Stimulated activated effector memory CD8-positive, alpha-beta T cell treated with anti-CD3 and anti-CD28 coated beads, Interleukin-12 subunit alpha, Interleukin-12 subunit beta, amount 100 ng/mL, for 72 hours (primary cell): ENCODE measurements at places on chromosomes 13 and 19.

DNA sequence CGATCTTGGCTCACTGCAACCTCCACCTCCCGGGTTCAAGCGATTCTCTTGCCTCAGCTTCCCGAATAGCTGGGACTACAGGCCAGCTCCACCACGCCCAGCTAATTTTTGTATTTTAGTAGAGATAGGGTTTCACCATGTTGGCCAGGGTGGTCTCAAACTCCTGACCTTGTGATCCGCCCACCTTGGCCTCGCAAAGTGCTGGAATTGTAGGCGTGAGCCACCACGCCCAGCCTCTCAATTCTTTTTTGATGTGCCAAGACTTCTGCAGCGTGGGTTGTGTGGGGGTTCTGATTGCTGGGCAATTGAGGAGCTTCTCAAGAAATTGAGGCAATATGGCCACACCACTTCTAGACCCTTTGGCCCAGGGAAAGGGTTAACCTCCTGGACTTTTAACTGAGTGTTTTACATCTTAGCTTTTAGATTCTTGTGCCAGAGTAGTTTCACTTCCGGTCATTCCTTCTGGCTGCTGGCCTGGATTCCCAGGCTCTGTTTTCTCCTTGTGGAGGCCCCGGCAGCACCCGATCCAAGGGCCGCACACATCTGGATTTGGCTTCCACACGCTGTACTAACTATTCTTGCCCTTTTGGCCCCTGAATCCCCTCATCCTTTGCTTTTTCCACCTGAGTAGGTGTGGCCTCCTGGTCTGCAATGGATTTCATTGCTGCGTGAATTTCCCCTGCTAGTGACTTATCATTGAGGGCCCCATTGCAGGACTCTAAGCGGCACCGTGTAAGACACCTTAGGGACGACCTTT lies 14.7 kb downstream of the SMARCA4 start:
- DNase-seq, result no peak

DNA sequence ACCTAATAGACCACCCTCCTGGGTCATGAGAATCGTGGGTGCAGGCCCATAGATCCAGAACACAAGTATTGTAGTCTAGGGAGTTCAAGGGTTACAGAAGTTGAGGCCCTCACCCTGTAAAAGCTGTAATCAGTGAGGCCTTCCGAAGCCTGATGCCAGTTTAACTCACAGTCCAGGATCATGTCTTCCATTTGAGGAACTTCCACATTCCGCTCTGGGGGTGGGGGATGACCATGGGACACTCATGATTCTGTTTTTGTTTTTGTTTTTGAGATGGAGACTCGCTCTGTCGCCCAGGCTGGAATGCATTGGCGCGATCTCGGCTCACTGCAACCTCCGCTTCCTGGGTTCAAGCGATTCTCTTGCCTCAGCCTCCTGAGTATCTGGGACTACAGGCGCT lies 1.7 kb upstream of the RASIP1 start:
- DNase-seq, result no peak

GRCh38 chr13:85170372-85170771 lies 628.8 kb downstream of the SLITRK6 start:
- DNase-seq, result no peak

DNA sequence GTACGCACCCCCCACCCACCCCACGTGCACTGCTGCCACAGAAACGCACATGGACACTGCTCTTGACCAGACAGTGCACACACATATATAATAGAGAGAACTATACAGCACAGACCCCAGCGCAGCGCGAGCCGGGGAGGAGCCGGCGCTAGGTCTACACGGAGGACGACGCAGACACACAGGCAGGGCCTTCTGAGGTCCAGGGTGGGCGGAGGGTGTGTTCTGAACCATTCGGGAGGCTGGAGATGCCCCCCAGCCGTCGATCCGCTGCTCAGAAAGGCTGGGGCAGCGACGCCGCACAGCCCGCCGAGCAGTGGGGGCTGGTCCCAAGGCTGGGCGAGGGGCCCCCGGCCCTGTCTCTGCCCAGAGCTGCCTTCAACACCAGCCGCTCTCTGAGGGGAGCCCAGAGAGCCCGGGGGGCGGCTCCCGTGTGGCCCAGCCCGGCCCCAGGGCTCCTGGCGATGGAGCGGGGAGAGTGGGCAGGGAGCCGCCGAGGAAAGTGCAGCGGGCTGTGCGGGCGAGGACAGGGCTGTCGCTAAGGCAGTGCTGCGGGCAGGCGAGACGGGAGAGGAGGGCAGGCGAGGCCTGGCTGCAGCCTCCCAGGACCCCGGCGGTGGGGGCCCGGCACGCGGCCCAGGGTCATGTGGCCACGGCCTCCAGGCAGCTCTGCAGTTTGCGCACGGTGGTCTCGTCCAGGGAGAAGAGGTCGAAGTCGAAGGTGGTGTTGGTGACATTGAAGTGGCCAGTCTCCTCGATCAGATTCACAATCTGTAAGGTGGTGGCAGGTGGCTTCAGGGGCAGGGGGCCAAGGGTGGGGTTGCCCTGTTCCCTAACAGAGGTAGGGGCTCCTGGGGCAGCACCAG lies 67.1 kb downstream of the MLLT1 start:
- no peak for DNase-seq

GRCh38 chr19:5472286-5472685 lies 17.1 kb downstream of the ZNRF4 start:
- no peak for DNase-seq

DNA sequence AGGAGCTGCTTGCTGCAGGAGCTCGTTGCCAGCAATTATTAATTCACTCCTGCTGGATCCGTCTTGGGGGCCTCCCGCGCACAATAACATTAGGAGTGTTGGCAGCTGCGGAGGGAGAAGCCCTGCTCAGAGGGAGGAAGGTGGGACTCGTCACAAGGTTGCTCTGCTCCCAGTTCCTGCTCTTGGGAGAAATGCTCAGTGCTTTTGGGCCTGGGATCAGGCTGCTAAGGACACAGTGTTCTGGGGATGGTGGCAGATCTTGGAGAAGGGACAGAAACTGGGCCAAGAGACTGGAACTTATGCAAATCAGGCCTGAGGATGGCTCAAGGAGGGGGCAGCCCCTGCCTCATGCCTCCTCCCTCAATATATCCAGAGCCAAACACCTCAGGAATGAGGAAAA lies 78.9 kb upstream of the OLFM4 start:
- no peak for DNase-seq

- DNase-seq, result no peak
These were observed 945.5 kb upstream of the SLC10A2 start for GRCh38 chr13:104011505-104012241.

GRCh38 chr19:44894052-44894400 lies 3.0 kb downstream of the TOMM40 start:
- no peak for DNase-seq

DNA sequence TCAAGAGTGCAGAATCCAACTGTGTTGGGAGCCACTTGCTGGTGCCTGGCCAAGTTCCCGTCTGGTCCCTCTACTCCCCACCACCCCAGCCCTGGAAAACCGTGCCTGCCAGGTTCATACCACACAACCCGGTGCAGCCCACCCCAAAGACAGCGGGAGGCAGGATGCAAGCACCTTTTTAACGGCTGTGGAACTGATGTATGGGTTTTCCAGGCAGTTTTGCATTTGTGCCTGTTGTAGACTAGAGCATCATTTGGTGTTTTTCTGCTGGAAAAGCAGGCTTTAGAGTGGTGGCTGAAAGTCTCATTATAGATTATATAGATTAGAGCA lies 13.5 kb downstream of the TFDP1 start:
- no peak for DNase-seq

GRCh38 chr13:56015919-56016318 lies 1124.8 kb upstream of the PRR20A start:
- DNase-seq, result no peak

DNA sequence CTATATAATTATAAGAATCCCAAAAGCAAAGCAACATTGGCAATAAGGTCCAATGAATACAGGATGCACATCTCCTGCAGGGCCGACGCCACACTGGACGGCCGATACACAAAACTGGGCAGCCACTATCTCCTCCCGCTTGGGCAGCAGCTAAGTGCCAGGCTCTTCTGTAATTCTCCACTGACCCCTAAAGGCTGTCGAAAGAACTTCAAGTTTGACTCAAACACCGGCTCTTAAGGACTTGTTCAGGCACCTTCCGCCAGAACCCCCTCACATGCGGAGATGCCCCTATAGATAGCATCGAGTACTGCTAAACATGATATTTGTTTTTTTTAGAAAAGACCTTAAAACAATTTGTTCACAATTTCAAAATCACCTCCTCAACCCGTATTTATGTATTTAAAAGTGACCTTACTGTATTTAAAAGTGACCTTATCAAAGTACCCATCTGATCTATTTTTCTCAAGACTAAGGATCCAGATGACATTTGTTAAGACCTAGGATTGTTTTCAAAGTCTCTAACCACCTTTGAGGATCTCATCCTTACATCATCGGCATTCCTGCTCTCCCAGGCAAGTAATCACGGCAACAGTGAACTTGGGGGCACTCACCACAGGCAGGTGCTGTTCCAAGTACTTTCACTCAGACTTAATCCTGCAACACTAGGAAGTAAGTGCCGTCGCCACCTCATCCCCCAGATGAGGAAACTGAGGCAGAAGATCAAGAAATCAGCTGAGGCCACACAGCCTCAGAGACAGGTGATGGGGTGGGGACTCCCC lies 77.8 kb downstream of the TUBGCP3 start:
- no peak for DNase-seq

DNA sequence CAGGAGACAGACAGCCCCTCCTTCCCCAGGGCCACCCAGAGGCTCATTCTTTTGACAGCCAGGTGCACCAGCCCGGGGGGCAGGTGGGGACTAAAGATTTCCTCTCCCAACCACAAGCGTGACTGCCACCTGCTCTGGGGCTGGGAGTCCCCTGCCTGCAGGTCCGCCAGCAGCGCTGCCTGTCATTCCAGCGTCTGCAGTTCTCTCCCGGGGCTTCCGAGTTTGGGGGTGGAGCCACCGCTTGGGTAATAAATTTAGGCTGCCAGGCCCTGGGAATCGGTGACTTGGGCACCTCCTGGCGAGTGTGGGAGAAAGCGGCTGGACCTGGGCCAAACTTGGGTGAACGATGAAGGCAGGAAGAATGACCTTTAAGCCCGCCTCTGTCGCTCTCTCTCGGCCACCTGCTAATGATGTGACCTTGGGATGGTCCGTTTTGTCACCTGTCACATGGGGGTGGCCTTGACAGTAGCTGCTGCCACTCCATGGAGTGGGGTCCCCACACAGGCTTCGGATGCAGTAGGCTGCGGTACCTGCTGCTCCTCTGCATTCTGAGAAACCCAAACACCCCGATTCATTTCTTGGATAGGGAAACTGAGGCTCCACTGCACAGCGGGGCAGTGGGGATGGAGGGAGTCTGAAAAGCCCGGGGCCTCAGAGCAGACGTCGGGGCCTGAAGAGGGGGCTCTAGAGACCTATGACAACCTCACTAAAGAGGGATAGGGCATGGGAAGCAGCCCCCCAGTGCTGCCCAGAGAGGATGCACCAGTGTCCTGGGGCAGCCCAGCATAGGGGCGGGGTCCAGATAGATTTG lies 12.8 kb downstream of the FUT6 start:
- DNase-seq, result no peak

- peak; percentile 56 for DNase-seq
These were observed 1.3 kb downstream of the CARM1 start for GRCh38 chr19:10872546-10873107.

DNA sequence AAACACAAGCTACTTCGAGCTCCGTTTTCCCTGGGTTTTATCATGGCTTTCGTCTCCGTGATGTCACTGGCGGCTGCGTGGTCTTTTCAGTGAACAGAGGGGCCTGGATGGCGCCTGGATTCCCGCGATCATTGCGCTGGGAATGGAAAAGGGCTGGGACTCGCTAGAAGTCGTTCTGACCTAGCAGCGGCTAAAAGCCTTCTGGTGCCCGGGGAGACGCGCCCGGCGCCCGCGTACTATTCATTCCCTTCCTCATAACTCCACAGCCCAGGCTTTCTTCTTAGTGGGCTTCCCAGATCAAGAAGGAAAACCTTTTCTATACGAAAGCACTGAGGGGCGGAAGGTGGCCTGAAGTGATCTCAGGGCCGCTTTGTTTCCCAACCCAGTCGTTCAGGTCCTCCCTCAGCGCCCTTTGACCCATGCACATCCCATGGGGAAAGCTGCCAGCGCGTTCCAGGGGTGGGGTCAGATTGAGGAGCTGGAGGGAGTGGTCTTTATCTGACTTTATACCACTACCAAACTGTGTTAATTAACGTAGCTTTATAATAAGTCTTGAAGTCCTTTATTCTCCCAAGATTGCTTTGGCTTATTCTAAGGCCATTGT lies 96.6 kb downstream of the ELF1 start:
- no peak for DNase-seq

DNA sequence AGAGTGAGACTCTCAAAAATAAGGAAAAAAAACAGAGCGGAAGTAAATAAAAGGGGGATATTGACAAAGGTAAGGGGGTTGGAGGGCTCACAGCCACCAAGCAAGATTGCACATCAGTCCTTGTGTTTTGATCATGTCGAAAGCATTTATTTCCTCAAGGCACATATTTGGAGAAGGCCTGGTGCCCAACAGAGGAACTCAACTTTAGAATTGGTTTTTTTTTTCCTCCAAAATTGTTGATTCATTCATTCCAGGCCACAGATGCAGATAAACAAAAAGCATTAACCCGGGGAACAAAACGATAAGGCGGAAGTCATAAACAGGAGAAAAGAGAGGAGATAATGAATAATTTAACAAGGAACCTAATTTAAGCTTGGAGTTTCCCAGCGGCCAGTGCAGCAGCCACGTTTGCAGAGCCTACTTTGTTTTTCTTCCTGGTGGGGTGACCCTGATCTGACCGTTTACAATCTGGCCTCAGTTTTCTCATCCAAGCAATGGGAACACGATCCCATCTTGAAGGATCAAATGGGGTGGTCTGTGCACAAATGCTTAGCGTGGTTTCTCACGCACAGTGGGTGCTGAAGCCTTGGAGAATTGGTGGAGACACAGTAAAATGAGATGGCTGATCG lies 2.1 kb upstream of the PTPRS start:
- DNase-seq, result no peak

DNA sequence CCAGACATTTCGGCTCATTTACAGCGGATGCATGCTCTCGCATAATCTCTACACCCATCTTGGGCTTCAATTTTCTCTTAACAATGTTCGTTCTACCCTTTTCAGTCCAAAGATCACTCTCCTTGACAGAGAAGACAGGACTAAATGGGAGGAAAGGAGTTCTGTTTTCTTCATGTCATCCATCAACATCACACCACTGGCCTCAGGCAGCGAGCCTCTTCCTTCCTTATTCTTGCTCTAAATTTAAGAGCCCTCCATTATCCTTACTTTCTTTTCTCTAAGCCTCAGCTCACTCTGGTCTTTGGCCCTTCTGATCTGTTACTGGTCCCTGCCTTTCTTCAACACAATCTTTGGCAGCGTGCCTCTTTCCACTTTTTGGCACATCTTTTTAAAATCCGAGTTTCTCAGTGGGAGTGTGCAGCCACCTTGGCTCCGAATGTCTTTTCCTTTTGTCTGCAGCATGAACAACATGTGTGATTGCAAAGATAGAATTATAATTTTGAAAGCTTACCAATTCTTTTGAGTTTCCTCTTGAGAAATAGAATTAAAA lies 98.7 kb downstream of the FAM216B start:
- DNase-seq, result no peak

GRCh38 chr19:3586127-3586626 lies 899 bp downstream of the GIPC3 start:
- no peak for DNase-seq

DNA sequence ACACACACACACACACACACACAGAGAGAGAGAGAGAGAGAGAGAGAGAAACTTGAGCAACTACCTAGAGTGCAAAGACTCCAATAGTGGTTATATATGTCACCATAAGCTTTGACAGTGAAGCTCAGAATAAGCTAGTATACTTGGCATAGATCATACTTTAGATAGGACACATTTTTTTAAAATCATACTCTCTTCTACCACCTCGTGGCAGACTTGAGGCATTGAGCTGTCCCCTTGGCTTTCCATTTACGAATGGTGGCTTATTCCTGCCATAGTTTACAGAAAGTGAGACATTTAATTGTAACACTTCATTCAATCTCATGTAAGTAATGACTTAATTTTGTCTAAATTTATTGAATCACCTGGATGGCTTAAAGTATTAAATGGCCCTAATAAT lies 108.2 kb downstream of the EDNRB start:
- no peak for DNase-seq
